ENCODE measurements at places on chromosomes 6 and 20. TPM values are rescaled to one million over a fixed set of nuclear protein-coding genes. Genes with fewer than 3 reads are reported as not detected.

DNA sequence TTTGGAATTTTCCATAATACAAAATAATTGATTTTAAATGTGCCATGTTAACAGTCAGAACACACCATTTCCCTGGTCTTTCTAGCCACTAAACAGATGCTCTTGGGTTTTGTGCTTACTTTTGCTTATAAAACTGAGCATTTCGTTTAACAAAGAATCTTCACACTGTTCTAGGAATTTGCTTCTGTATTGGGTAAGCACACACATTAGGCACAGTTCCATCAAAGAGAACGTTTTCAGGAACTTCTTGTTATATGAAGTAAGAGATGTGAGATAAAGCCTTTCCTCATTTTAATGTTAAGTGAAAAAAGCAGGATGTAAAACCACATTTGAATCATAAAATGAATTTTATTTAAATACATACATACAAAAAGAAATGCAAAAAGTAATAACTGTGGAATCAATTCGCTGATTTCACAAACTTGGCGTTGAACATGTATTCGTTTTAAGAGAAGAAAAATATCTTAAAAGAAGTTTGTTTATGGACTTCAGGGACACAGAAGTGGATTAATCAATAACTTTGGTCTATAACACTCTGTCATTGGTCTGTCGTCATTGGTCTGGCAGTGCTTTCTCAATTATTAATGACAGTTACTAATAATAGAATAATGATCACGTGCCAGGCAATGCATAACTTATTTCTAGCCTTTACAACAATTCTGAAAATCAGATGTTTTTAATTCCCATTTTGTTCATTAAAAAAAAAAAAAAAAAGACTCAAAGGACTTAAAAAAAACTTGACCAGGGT lies 199.9 kb upstream of the PRDM1 start:
- H3K27me3 ChIP-seq = no peaks in the 10 kb centered on the region
- H3K4me3 ChIP-seq = no peak overlapping the region
- H3K27ac ChIP-seq = no peak overlapping the region

GRCh38 chr6:70136996-70137395 lies 165.9 kb downstream of the COL9A1 start:
- no peak for DNase-seq
- H3K27ac ChIP-seq = no peak overlapping the region
- H3K27me3 ChIP-seq = no peaks in the 10 kb centered on the region

DNA sequence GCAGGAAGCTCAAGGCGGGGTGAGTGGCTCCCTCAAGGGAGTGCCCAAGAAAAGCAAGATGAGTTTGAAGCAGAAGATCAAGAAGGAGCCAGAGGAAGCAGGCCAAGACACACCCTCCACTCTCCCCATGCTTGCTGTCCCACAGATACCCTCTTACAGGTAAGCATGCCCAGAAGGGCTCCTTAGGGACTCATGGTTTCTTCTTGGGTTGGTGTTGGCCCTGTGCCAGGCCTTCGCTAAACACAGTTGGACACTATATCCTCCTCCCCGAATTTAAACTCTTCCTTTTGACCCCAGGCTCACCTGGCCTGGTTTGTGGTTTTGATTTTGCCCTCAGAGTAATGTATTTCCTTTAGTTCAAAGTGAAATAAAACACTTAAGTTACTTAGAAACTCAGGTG lies 5.1 kb downstream of the BRPF3 start:
- no peak for DNase-seq
- peaks cover 2% of the 10 kb centered on the region for H3K4me1 ChIP-seq
- H3K4me3 ChIP-seq = no peak overlapping the region
- peaks cover 71% of the 10 kb centered on the region for H3K36me3 ChIP-seq
- H3K27me3 ChIP-seq = no peaks in the 10 kb centered on the region

- no peak overlapping the region for H3K4me3 ChIP-seq
- H3K27me3 ChIP-seq = no peaks in the 10 kb centered on the region
- no peak for DNase-seq
- peak overlapping the region; percentile 79 for H3K27ac ChIP-seq
Measured at GRCh38 chr6:141451181-141451510, 681.6 kb upstream of the GJE1 start.

DNA sequence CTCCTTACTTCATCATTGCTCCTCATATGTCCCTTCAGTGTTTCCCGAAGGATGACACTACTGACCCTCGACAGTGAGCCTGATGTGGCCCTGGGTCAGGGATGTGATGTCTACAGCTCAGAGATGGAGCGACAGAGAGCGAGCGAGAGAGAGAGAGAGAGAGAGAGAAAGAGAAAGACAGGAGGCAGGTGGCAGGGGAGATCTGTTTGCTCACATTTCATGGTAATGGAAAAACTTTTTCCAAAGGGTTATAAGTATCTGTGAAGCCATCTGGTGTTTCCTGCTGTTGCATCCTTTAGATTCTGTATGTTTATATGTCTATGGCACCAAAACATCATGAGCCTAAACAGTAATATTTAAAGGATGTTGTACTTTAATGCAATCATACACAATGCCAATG lies 77.2 kb downstream of the PPP1R3G start:
- H3K27me3 ChIP-seq = no peaks in the 10 kb centered on the region
- no peaks in the 10 kb centered on the region for H3K36me3 ChIP-seq
- no peak overlapping the region for H3K4me3 ChIP-seq
- H3K27ac ChIP-seq = no peak overlapping the region

GRCh38 chr20:15857173-15857784 lies 716.0 kb downstream of the KIF16B start:
- H3K27ac ChIP-seq = no peak overlapping the region
- H3K4me1 ChIP-seq = no peaks in the 10 kb centered on the region
- H3K27me3 ChIP-seq = no peaks in the 10 kb centered on the region

GRCh38 chr20:49591217-49591865 lies 23.4 kb upstream of the PTGIS start:
- no peaks in the 10 kb centered on the region for H3K4me1 ChIP-seq
- H3K4me3 ChIP-seq = no peak overlapping the region
- no peak for DNase-seq
- no peaks in the 10 kb centered on the region for H3K27me3 ChIP-seq
- H3K36me3 ChIP-seq = no peaks in the 10 kb centered on the region
- H3K27ac ChIP-seq = no peak overlapping the region

GRCh38 chr20:45318948-45319347 lies 10.8 kb upstream of the MATN4 start:
- H3K27ac ChIP-seq = no peak overlapping the region
- H3K4me3 ChIP-seq = no peak overlapping the region
- no peak for DNase-seq
- H3K36me3 ChIP-seq = no peaks in the 10 kb centered on the region
- no peaks in the 10 kb centered on the region for H3K27me3 ChIP-seq

DNA sequence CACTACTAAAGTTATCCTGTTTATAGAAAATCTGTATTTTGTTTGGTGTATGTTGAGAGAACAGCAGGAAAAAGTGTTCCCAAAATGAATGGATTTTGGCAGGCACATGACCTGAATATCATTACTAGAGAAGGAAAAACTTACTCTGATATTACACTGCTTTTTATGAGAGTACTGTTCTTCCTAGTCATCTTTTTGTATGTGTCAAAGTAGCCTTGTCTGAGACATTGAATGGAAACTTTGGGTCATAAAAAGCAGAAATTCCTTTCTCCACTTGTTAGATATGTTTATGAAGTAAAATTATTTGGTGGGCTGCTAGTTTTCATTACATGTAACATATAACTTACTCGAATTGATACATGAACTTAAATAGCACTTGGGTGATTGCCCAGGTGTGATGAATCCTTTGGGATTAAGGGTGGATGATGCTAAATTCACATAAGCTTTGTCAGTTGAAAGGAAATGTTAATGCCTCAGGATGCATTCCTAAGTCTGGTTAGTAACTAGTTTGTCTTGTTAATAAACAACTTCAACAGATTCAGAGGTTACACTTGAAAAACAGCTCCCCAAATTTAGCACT lies 206.7 kb downstream of the CENPW start:
- H3K4me3 ChIP-seq = no peak overlapping the region
- no peaks in the 10 kb centered on the region for H3K4me1 ChIP-seq
- no peaks in the 10 kb centered on the region for H3K27me3 ChIP-seq
- no peak for DNase-seq
- peaks cover 2% of the 10 kb centered on the region for H3K36me3 ChIP-seq

The C20orf202 gene
- total RNA-seq = 0.13 TPM

The C20orf141 gene
- not detected for total RNA-seq

The OR2J3 gene
- not detected for total RNA-seq
